Gastrocnemius medialis (tissue), 4 donors: ENCODE measurements at places on chromosomes 4 and X.

- no peak overlapping the region for H3K27ac ChIP-seq
- H3K36me3 ChIP-seq = no peaks in the 10 kb centered on the region
- no peaks in the 10 kb centered on the region for H3K27me3 ChIP-seq
- DNase-seq = no peak
- no peaks in the 10 kb centered on the region for H3K4me1 ChIP-seq
Observed at GRCh38 chrX:97446298-97446882, 562.7 kb downstream of the RPA4 start.

DNA sequence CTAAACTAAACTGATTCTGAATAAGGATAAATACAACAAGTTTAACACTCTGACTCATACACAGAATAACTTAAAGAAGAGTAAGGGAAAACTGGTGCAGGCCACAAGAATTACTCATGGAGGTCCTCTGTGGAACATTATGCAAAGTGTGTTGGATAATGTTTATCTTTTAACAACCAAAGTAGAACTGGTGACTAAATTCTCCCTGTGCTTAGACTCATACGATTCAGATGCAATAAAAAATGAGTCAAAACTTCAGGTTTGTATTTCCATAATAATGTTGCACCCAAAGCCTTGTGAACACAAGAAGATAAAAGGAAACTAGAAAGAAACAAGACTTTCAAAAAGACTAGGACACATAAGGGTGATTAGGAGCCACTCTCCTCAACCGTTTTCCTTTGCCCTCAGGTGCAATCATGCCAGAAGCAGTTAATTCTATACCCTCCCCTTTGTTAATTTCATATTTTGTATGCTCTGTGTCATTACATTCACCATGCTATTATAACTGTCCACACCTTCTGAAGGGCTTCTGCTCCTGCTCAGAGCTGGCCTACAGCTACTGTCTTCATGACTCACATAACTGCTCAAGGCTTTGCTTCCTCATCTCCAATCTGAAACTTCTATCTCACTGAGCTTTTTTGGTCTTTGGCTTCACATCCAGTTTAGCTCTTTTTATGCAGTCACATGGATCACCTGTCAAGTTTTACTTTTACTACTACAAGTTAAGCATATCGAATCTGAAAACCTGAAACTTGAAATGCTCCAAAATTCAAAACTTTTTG is 60.2 kb downstream of the KCNIP4 start:
- H3K27ac ChIP-seq = no peak overlapping the region
- DNase-seq = no peak
- H3K4me3 ChIP-seq = no peak overlapping the region

- H3K4me1 ChIP-seq = peaks cover 8% of the 10 kb centered on the region
- DNase-seq = no peak
- H3K36me3 ChIP-seq = peaks cover 26% of the 10 kb centered on the region
- no peak overlapping the region for H3K27ac ChIP-seq
- no peaks in the 10 kb centered on the region for H3K27me3 ChIP-seq
Observed at GRCh38 chrX:149494844-149495565, 10.1 kb downstream of the IDS start.

GRCh38 chr4:69485130-69485529 is 10.6 kb downstream of the UGT2B4 start:
- H3K36me3 ChIP-seq = no peaks in the 10 kb centered on the region
- no peak for DNase-seq
- H3K27me3 ChIP-seq = no peaks in the 10 kb centered on the region

GRCh38 chrX:140040386-140040785 is 75.1 kb upstream of the CXorf66 start:
- H3K4me1 ChIP-seq = no peaks in the 10 kb centered on the region
- H3K27ac ChIP-seq = no peak overlapping the region
- no peak overlapping the region for H3K4me3 ChIP-seq
- no peak for DNase-seq
- H3K36me3 ChIP-seq = no peaks in the 10 kb centered on the region

DNA sequence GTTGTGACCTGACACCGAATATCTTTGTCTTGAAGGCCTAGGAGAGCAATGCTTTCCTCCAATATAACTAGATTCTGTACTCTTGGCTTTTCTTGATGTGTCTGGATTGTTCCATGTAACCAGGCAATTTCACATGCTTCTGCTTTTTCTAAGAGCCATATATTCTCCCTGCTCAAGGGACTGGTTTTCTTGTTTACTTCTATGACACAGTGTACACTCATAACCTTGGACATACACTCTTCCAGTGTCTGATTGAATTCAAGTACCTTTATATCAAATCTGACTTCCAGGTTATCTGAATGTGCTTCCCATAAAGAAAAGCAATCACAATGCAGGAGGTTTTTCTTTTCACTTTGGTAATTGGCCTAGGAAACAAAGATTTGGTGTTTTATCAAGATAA is 17.4 kb upstream of the EIF4E start:
- no peak overlapping the region for H3K4me3 ChIP-seq
- H3K4me1 ChIP-seq = no peaks in the 10 kb centered on the region
- no peak for DNase-seq
- no peaks in the 10 kb centered on the region for H3K36me3 ChIP-seq
- no peak overlapping the region for H3K27ac ChIP-seq

- H3K36me3 ChIP-seq = no peaks in the 10 kb centered on the region
- no peaks in the 10 kb centered on the region for H3K27me3 ChIP-seq
- no peak for DNase-seq
Observed at GRCh38 chr4:48722509-48723446, 57.3 kb downstream of the FRYL start.

GRCh38 chr4:152100379-152101201 is 339.8 kb upstream of the GATB start:
- no peaks in the 10 kb centered on the region for H3K36me3 ChIP-seq
- no peak for DNase-seq
- no peaks in the 10 kb centered on the region for H3K27me3 ChIP-seq
- H3K4me3 ChIP-seq = no peak overlapping the region
- no peaks in the 10 kb centered on the region for H3K4me1 ChIP-seq

DNA sequence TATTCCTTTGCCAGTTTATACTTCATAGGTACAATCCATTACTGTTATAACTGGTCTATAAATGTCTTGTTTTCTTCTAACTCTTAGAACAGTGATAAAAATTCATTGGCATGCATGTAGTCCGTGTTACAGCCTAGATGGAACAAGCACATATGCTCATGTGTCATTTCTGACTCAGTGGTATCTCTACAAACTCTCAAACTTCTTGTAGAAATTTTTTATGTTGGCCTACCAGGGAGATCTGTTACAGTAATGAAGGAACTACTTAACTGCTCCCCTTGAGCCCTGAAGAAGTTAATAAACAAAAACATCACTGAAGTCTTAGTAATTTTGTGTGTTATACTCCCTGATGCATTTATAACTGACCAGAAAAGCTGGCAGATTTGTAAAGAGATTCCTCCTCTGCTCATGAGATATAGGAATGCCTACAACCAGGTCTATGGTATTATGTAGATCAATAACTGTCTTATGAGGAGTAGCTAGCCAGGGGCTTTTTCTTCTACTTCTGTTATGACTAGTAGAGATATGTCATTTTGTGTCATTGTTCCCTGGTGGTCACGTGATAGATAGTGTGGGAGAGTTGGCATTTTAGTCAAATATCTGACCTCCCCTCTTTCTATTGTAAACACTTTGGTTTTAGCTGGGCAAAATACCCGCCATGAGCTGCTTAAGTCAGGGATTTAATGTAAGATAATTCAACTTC is 53.7 kb upstream of the FAAH2 start:
- H3K36me3 ChIP-seq = no peaks in the 10 kb centered on the region
- H3K4me3 ChIP-seq = no peak overlapping the region
- H3K4me1 ChIP-seq = no peaks in the 10 kb centered on the region
- no peaks in the 10 kb centered on the region for H3K27me3 ChIP-seq
- no peak overlapping the region for H3K27ac ChIP-seq

DNA sequence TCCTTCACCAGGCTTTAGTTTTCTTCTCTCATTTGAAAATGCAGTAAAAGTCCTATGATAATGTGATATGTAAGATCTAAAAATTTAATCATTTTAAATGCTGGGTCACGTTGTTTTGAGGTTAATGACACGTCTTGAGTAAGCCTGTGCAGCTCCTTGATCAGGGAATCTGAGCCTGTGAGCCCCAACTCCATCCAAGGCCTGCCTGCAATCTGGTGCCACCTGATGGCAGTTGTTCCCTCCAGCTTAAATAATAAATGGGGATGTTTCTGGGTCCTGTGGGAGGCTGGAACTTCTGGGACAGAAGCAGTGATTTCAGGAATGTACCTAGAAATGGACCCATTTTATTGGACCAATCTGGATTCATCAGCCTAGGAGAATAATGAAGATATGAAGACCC is 455.4 kb upstream of the ADGRL3 start:
- H3K27ac ChIP-seq = no peak overlapping the region
- H3K36me3 ChIP-seq = no peaks in the 10 kb centered on the region
- no peak for DNase-seq
- no peaks in the 10 kb centered on the region for H3K27me3 ChIP-seq
- no peaks in the 10 kb centered on the region for H3K4me1 ChIP-seq

DNA sequence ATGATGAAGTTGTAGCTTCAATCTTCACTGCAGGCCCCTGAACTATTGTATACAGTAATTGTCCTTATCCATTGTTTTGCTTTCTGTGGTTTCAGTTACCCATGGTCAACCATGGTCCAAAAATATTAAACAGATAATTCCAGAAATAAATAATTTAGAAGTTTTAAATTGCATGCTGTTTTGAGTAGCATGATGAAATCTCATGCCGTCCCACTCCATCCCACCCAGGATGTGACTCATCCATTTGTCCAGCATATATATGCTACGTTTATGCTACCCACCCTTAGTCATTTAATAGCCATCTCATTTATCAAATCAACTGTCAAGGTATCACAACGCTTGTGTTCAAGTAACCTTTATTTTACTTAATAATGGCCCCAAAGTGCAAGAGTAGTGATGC is 34.5 kb downstream of the IQCM start:
- H3K27me3 ChIP-seq = no peaks in the 10 kb centered on the region
- no peaks in the 10 kb centered on the region for H3K4me1 ChIP-seq
- H3K27ac ChIP-seq = no peak overlapping the region
- H3K4me3 ChIP-seq = no peak overlapping the region
- no peak for DNase-seq

- H3K27me3 ChIP-seq = no peaks in the 10 kb centered on the region
- no peak overlapping the region for H3K27ac ChIP-seq
- H3K4me3 ChIP-seq = no peak overlapping the region
- no peak for DNase-seq
Observed at GRCh38 chr4:34271479-34272355, 1972.6 kb downstream of the ARAP2 start.
